ENCODE measurements at places on chromosomes 2 and 18.

DNA sequence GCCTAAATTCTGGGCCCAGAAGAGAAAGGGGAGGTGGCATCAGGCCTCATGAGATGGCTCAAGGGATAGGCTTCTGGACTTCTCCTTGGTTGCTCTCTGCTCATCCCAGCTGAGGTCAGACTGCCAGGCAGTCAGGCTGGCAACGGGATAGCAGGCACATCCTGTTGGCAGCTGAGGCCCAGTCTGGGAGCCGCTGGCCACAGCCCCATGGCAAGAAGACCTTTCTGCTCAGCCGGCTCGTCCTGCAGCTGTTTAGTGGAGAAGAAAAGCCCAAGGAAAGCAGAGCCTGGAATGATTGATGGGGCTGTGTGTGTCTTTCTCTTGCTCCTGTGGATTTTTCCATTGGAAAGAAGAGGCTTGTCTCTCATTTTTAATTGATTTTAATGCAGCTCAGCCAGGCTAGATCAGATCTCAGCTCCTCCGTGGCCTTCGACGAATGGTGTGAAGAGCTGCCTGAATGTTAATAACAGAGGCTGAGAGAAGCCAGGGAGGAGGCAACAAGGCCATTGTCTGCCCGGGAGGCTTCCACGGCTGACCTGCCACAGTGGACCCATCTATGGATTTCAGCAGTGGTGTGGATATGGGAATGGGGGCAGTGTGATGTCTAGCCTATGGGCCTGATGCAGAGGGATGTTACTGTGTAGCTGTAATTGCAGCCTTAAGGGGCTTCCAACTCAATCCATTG, 99.5 kb downstream of the HS1BP3 start:
- no peak for DNase-seq

GRCh38 chr2:133774654-133775015, 206.4 kb upstream of the NCKAP5 start:
- DNase-seq: no peak

GRCh38 chr2:211437396-211437795, 881.0 kb downstream of the CPS1 start:
- DNase-seq: no peak

DNA sequence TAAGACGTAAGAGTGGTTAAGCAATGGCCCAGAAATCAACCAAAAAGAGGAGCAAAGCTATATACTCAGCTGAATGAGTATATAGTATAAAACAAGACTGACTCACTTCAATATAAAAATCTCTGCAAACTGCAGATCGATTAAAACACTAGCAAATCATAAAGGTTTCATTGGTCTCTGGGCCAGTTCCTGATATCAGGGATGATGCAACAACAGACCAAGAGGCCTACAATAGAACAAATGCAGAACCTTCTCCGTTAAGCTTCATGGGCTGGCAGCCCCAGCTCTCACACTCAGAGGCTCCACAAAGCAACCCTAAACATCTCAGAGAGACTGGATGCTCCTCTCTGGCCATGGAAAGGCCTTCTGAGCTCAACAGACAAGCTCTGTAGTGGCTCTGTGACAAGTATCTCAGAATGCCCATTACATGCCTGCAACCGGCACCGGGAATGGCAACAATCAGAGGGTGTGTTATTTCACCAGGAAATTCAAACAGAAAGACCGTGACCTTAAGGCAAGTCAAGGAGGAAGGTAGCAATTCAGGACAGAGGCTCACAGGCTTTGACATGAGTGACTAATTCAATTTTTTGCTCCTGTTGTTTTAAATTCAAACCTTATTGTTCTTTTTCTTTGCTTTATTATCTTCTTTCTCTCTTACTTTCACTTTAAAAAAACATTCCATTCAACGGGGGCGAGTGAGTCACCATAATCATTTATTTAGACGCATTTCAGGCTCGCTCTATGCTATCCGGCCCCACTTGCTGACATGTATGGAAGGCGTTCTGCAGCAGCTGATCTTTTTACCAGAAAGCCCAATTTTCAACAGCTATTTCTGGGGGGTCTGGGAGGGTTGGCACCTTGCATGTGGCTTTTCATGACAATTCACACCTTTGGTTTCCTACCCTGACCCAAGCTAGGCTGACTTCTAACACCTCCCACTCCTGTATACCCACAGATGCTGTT, 15.1 kb downstream of the CYRIA start:
- DNase-seq: no peak

GRCh38 chr2:133855526-133855925, 287.3 kb upstream of the NCKAP5 start:
- DNase-seq: no peak

GRCh38 chr2:108451976-108452375, 3.0 kb downstream of the GCC2 start:
- no peak for DNase-seq

GRCh38 chr2:240319221-240319854, 116.1 kb upstream of the GPC1 start:
- no peak for DNase-seq

DNA sequence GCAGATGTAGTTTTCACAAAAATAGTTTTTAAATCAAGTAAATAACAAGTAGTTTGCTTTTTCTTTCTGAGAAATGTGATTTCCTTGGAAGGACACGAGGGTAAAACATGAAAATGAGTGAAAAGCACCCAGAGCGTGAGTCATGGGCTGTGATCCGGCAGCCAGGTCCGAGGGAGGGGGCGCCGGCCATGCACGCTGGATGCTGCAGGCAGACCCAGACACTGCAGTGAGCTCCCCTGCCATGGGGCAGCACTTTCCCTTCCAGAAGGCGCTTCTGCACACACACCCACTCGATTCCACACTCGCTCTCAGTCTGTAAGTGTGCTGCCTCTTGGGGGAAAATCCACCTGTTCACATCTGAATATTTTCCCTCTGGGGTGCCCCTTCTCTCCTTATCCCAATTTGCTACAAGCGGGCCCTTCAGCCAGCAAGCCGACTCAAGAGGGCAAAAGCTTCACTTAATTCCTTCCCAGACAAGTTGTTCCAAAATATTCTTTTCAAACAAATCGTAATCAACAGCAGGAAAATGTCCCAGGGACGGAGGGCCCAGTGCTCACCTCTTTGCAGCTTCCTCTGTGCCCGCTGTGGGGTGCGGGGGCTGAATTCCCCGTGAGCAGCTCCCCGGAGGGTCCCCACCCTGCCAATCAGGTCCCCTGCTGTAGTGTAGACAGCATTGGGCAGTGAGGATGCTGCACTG, 87.0 kb upstream of the ID2 start:
- DNase-seq: no peak

DNA sequence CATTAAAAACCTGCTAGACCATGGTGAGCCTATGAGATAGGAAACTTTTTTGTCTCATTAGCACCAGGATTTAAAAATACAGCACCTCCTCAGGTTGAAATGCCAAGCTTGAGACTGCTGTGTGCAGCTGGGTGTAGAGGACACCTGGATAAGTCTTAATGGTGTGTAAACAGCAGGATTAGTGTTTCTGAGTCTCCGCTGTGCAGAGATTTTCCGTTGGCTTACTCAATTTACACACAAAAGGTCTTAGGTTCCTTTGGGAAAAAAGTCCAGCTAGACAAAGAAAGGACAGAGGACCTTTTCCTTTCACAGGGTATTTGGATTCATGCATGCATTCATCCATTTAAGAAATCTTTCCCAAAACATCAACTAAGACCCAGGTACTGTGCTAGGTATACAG, 168.1 kb downstream of the NRXN1 start:
- DNase-seq: no peak

DNA sequence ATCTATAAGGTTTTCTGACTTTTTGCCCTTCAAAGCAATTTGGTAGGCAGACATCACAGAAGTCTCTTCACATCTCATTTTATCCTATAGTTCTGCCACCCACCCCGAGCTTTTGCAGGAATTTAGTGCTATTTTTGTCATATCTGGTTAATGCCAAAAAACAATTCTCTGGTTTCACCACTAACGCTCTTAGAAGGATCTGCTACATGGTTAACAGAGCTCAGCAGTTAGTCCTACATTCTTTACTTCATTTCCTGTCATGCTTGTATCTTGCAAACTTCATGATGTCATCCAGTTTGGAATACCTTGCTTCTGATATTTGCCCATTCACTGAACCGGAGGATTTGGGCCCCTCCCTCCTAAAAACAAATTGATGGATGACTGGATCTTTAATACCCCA, 116.8 kb upstream of the SERPINE2 start:
- no peak for DNase-seq

DNA sequence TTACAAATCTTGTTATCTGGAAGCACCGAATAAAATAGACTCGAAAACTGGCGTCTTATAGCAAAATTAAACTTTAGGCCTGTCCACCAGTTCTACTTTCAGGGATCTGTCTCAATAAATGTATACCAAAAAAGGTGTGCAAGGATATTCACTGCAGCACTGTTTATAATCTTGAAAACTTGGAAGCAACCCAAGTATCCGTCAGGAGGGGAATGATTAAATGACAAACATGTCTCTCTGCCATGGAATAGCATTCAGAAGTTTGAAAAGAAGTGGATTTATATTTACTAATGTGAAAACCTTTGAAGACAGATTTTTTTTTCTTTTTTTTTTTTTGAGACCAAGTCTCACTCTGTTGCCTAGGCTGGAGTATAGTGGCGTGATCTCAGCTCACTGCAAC, 32.3 kb upstream of the SATB2 start:
- DNase-seq: no peak

- no peak for DNase-seq
Observed at GRCh38 chr2:26674002-26674751, 18.3 kb upstream of the KCNK3 start.

GRCh38 chr2:43092520-43093179, 133.8 kb downstream of the ZFP36L2 start:
- no peak for DNase-seq

DNA sequence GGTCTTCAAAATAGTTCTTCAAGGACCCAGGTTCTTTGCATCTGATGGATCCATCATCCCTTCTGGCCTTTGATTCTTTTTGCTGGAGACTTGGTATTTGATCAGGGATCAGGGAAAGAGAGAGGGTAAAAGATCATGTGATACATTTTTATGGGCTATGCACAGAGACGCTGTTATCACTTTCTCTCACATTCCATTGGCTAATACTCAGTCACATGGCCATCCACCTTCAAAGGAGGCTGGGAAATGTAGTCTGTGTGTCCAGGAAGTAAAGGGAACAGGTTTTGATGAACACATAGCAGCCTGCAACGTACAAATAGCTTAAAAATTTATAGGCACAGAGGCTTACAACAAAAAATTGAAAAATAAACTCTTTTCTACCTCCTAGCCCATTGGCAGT, 629.6 kb upstream of the FANCL start:
- no peak for DNase-seq

- no peak for DNase-seq
Observed at GRCh38 chr2:138510319-138510718, 8.7 kb downstream of the SPOPL start.

DNA sequence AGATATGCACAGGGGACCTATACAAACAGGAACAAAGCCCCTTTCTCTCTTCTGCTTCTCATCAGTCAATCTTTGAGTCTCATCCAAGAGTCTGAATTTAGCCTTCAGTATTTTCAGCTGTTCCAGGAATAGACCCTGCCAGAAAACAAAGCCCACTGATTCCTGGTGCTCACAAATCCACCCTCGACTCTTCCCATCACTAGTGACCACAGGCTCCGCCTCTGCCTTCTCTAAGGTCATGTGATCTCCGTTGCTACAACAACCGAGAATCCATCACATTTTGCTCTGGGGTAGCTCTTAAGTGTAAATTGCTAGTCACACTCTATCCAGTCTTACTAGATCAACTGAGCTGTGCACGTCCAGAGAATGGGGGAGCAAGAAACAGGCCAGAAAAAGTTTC, 46.4 kb upstream of the SPTBN1 start:
- DNase-seq: no peak

DNA sequence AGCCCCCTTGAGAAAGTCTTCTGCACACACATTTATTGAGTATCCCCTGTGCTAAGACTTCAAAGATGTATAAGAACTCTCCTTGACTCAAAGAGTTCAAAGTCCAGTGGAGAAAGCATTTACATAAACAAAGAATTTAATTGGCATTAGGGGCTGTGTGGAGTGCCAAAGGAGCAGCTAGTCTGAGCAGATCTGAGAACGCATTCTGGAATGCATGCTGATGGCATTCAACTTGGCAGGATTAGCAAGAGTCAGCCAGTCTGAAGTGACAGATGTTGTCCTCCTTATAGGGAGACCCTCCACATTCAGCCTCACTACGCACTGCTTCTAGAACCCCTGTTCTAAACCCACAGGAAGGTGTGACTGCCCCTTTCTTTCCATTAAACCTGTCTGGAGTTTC, 191.5 kb downstream of the RAD51AP2 start:
- DNase-seq: no peak

DNA sequence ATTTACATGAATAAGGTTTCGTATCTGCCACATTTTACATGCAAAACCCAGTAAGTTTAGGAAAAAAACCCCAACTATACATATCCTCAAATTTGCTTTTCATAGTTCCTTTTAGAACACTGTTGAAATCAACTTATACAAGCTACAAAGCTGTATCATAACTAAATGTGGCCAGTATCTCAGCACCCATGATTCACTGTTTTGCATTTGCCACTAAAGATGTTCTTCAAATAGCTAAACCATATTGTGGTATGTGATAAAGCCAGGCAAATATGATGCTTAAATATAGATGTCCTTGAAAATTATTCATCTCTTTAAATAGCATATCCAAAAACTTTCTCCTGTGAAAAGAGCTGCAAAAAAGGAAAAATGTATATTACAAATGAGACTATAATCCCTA, 29.9 kb downstream of the ROCK2 start:
- no peak for DNase-seq
